ENCODE measurements at places on chromosomes 13 and 19.

GRCh38 chr13:75347457-75347856 is 134.5 kb downstream of the TBC1D4 start:
- DNase-seq = no peak

- DNase-seq = no peak
Observed at GRCh38 chr19:39818626-39819097, 15.3 kb downstream of the DYRK1B start.

DNA sequence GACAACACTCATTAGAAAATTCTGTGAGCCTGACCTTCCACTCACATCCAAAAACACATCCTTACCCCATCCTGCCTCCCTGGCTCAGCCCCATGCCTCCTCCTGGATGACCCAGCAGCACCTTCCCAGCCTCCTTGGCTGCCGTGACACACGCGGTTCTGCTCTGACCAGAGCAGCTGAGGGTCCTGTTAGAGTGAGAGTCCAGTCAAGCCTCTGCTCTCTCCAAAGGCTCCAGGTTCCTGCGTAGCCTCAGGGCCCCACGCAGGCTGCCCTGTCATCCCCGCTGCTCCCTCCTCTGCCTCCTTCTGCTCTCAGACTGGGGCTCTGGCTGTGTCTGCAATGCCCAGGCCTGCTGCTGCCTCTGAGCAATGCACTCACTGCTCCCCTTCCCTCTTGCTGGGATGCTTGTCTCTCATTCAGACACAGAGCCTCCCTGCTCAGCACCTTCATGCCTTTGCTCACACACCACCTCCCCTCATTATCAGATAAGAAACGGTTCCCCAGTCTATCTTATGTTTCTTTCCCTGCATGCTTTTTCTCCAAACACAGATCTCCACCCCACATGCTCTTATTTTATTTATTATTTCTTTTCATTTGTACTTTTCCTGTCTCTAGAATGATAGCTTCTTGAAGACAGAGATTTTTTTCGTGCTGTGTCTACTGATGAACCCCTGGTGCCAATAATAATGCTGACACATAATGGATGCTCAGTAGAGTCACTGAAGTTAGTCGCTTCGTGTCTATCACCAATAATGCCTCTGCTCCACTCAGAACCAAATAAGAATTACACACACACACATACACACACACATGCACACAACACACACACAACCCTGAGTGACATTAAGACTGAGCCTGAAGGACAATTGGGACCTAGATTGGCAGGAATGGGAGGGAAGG is 10.2 kb upstream of the SIGLEC6 start:
- DNase-seq = no peak

DNA sequence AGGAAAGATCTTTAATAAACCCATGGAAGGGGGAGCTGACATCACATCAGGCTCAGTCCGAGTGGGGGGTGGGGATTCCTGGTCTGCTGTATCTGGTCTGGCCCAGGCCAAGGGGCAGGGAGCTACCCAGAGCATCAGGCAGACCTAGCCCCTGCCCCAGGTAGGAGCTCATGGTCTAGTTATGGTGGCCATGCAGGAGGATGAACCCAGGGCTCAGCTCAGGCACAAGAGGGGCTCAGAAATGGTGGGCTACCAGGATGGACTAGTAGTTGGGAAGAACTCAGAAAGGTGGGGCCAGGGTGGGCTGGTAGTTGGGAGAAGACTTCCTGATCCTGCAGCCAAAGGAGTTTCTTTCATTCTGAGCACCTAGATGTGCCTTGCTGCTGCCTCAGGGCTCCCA is 14.3 kb downstream of the VSTM2B start:
- no peak for DNase-seq

GRCh38 chr13:40692946-40693345 is 26.5 kb upstream of the FOXO1 start:
- DNase-seq = no peak

GRCh38 chr19:31270897-31271296 is 78.3 kb downstream of the TSHZ3 start:
- DNase-seq = no peak

DNA sequence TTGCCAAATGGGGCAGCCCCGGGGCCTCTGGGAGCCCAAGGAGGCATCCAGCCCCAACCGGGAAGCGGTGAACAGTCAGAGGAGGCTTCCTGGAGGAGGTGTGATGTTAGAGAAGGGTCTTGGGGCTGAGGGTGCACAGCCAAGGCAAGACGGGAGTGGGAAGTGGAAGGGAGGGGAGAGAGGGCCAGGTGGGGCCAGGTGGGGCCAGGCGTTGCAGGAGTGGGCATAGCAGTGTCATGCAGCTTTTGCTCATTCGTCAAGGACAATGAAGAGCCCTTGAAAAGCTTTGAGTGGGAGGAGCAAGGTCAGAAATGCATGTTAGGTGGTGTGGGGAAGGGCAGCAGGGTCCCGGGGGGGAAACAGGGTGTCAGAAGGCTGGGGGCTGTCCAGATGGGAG is 1.8 kb downstream of the FBN3 start:
- no peak for DNase-seq

- no peak for DNase-seq
Observed at GRCh38 chr13:41315443-41316047, 4.5 kb downstream of the NAA16 start.

GRCh38 chr19:2607712-2608601 is 94.5 kb downstream of the GNG7 start:
- peak; percentile 88 for DNase-seq

DNA sequence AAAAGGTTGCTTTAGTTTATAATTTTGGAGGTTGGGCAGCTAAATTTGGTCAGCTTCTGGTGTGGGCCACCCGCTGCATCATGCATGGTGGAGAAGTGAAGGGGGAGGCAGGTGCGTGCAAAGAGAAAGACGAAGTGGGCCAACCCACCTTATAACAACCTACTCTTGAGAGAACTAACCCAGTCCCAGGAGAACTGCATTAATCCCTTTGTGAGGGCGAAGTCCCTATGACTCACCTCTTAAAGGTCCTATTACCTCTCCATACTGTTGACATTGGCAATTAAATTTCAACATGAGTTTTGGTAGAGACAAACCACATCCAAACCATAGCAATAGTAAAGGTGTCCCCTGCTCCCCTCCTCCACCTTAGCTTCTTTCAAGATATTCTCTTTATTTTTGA is 7.7 kb upstream of the FGF9 start:
- DNase-seq = no peak

DNA sequence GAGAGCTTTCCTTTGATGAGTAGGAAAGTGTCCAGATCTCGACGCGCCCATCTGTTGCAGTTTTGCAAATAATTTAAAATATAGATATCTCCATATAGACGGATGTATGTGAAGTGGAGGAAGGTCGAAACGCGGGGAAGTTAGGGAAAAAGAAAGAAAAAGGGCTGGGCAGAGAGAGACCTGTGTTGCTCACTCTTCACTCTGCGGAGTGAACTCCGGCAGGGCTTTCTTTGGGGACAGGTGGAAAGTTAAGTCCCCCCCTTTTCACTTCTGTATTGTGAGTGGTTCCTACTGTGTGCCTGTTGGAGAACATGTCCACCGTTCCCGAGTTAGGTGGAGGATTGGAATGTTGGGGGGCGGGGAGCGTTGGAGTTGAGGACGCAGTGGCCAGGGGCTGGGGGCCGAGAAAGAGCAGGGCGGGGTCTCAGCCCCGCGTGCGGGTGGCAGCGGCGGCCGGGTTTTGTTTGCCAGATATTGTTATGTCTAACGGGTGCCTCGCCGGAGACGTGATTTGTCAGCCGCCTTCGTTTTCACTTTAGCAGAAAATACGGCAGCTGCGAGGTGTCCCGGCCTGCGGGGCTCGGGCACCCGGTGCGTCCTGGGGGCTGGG is 145.1 kb upstream of the ZNF536 start:
- no peak for DNase-seq

DNA sequence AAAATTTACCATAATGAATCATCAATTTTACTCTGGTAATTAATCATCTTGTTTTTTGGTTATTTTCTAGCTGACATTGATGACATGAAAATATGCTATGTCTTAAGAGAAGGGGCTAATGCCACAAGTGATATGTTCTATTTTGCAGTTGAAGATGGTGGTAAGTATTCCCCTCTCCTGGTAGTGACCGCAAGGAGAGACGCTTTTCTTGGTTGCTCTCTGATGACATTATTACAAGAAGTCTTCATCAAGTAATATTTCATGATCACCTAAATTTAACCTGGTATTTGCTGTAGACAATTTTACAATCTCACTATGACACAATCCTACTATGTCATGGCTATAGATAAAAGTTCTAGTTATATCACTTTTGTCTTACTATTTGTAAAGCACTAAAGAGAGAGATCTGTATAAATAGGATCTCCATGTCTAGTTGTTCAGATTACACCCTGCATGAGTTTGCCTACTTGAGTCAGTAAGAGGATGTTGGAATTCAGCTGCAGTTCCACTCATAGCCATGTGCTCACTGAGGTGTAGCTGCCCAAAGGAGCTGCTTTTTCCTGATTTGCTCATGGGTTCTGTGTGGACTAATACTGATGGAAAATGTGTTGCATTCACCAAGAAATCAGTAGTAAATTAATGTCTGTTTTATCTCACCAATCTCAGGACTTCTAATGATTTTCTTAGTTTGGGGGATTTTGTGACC is 10.9 kb downstream of the FREM2 start:
- no peak for DNase-seq

DNA sequence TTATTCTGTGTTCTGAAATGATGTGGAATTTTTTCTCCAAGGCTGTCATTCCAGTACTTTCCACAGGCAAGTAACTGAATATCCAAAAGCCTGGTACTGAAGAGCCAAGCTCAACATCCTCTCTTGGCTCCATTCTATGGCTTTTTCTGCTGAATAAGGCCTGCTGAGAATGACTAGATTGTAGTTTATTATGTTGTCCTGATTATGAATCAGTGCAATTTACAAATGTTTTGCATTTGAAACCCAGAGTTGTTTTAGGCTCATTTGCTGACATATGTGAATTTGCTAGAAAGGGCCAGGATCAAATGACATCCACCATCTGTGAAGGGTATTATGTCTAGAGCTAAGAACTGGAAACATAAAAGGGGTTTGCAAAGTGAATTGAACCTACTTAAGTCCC is 596.6 kb downstream of the KCTD12 start:
- DNase-seq = no peak
